Fibroblast of lung (primary cell): ENCODE measurements at places on chromosomes 5 and 9. TPM values are rescaled to one million over a fixed set of nuclear protein-coding genes. Genes with fewer than 3 reads are reported as not detected.

Gene ZNF454
- total RNA-seq, result 3.1 and 3.3 TPM in 2 replicates

Gene LHFPL2
- total RNA-seq, result 38.8 and 51.4 TPM in 2 replicates

Gene SPINK7
- total RNA-seq, result not detected in 2 replicates

Gene UAP1L1
- total RNA-seq, result 15.7 and 21.1 TPM in 2 replicates

Gene OBP2B
- not detected in 2 replicates for total RNA-seq

Gene C5orf58
- not detected in 2 replicates for total RNA-seq
